Kidney (tissue), 22 donors: ENCODE measurements at places on chromosomes 16 and 17. TPM values are rescaled to one million over a fixed set of nuclear protein-coding genes. Genes with fewer than 3 reads are reported as not detected.

TLCD3B gene
- not detected for total RNA-seq

KCNH6 gene
- 0.57 TPM for total RNA-seq

EMP2 gene
- 25.8 TPM for total RNA-seq

MYO15A gene
- 1.3 TPM for total RNA-seq

TNFRSF17 gene
- 3.0 TPM for total RNA-seq

TIMP2 gene
- 172 TPM for total RNA-seq

TAC4 gene
- 0.47 TPM for total RNA-seq

CACNG5 gene
- not detected for total RNA-seq

VAT1L gene
- total RNA-seq: 0.85 TPM

SAMD14 gene
- total RNA-seq: 5.0 TPM

MYH3 gene
- 2.9 TPM for total RNA-seq

MT4 gene
- not detected for total RNA-seq

TERB1 gene
- total RNA-seq: 0.19 TPM

DNAH17 gene
- 0.09 TPM for total RNA-seq
